ENCODE measurements at places on chromosomes 6 and 20.

DNA sequence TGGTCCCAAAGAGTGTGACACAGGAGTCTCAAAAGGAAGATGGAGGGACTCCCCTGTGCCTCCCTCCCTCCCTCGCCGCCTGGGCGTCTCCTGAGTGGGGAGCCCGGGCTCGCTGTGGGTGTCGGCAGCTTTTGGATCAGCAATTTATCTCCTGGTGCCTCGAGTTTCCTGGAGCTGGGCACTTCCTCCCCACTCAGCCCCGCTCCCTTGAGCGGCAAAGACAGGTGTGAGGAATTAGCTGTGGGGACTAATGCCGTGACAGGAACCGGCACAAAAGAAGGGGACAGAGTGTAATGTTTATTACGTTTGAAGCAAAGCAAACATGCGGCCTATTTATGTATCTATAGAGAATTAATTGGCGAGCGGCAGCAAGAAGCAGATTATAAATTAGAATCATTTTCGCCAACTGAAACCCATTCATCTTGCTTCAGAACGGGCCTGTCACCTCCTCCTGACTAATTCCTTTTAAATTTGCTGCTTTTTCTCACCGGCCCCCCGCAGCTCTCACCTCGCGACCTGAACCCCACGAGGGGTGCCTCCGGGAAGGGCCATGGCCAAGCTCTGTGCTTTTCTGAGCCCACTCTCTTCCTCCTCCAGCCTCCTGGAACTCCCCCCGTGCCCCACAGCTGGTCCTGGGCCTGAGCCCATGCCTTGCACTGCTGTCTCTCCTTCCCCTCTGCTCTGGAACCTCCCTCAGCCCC, 8.8 kb upstream of the CDH22 start:
- DNase-seq, result no peak

DNA sequence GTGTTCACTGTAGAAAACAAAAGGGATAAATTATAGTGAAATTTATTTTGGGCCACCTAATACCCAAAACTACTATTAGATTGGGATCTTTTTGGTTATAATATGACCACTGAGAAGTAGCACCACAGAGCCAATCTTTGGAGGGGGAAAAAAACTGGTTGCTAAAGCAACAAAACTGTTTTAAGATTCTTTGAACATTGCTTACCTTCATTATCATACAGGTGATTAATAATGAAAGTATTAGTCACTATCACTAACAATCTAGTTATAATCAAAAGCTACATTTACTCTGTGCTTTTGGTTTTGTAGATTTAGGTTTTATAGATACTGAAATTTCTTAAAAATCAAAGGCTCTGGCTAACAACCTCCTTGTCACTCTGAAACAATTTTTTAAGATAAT, 31.7 kb downstream of the STX7 start:
- DNase-seq, result no peak

DNA sequence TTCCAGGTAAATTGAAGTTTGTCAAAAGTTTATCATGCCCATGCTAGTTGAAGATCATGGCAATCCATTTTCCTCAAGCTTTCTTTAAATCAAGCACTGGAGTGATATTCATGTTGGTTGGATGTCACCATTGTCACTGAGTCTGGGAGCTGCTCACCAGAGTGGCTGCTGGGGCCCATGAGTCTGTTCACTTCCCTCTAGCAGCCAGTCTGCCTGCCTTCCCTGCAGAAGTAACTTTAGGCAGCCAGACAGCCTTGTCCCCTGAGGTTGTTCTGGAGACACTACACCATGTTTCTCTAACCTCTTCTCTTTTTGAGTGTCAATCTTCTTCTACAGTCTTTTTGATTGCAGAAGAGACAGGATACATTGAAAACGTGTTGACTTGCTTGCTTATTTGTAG, 5.5 kb downstream of the SIRT5 start:
- no peak for DNase-seq

DNA sequence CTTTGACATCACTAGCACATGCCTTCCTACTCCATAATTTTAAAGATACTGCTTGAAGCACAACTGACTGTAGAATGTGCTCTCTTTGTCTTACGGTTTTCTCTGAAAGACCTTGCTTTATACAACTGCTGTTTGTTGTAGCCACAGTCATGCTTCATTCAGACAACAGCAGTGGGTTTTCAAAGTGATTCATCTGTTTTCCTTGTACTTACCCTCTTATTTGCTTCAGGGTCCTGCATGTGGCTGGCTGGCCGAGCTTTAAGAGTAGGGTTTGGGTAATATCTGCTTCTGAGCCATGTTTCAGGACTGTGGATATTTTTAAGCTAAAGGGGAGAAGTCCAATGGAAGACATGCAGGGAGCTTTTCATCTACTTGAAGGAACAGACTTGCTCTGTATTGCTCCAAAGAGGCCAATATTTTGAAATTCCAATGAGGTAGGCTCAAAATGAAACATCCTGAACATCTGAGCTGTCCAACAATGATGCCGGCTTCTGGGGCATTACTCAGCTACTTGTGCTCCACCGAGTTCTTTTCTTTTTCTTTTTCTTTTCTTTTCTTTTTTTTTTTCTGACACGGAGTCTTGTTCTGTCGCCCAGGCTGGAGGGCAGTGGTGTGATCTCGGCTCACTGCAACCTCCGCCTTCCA, 160.2 kb upstream of the SGK1 start:
- no peak for DNase-seq

DNA sequence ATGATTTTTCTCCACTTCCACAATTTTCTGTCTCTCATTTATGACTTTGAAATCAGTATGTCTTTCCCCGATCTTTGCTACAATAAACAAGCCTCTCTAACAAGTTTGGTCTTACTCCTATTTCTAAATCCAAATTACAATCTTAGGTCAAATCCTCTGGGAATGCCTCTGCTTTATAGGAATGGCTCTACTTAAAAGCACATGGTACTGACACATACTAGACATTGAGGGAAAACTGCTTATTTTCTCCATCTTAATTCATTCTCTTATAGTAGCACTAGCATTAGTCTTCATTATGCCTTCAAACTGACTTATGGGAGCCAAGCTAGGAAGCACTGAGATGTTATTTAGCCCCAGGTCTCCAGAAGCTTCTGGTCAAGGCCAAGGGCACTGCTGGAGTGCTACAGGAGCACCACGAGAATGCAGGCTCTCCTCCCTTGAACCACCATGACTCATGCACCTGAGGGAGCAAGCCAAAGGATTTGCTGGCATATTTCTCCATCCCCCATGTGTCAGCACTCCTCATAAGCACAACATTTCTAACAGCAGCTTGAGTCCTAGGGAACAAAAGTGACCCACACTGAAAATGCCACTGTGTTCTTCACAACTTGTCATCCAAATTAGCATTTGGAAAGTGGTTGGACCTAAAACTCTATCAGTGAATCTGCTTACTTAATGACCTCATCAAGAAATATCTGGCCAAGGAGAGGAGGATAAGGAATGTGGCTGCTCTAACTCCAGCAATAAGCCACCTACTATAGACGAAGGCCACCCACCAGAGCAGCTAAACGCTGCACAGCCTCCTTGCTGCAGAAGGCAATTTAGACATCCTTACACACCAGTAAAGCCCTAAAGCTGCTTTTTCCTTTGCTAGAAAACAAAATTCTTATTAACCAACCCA, 156.8 kb upstream of the KCNQ5 start:
- no peak for DNase-seq

DNA sequence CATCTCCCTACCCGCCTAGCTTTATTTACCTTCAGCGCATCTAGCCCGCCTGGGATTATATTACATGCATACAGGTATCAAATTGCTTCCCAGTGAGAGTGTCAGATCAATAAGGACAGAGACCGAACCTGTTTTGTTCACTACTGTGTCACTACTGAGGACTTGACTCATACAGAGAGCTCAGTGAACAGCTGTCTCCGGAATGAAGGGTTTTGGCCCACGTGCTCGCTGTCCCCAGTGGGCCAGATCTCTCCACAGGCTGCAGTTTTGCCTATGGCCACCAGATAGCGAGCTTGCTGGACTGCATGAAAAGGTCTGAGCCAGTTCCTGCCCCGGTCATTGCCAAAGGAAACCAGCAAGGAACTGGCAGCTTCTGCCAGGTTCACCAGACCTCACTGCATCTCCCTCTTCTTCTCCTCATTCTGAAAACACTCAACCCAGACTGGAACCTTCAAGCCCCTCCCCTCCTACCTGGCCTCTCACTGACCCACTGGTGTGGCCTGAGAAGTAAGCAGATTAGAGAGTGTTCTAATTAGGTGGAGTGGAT, 150.8 kb downstream of the ZMYND8 start:
- DNase-seq, result no peak

GRCh38 chr20:3042625-3043024, 797 bp upstream of the GNRH2 start:
- no peak for DNase-seq

- DNase-seq, result no peak
Measured at GRCh38 chr20:2752567-2753460, 47.6 kb downstream of the CPXM1 start.

- no peak for DNase-seq
Measured at GRCh38 chr6:32129297-32130088, 595 bp downstream of the FKBPL start.

GRCh38 chr6:11015102-11015501, 29.0 kb downstream of the ELOVL2 start:
- no peak for DNase-seq

- no peak for DNase-seq
Measured at GRCh38 chr20:6562111-6562510, 205.4 kb upstream of the BMP2 start.

DNA sequence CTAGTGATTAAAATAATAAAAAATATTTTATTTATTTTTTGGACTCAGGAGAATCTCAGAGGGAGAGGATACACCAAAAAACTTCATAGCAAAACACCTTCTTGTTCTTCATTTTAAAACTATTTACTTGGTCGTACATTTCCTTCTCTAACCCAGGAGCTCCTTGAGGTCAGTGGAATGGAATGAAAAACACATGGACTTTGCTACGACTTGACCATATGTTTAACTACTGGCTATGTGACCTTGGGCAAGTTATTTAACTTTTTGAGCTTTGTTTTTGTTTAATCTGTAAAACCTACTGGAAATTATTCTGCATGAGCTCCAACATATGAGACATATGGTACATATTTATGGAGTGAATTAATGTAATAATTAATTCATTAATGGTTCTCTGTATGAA, 1005.5 kb upstream of the CITED2 start:
- no peak for DNase-seq

DNA sequence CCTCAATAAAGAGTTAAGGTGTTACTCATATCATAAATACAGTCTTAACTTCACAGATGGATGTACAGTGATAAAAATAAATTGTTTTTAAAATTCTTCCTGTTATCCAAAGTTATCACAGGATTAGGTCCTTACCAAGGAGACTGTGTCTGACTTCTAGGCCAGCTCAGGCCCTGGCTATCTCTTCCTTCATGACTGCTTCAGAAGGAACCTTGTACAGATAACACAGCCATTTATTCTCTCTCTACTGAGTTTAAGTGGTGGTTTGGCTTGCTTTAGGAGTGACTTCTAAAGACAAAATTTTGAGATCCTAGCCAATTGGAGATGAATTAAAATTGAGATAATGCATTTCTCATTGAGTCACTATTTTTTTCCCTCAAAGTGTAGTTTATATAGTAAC, 40.8 kb upstream of the RNF182 start:
- no peak for DNase-seq
